ENCODE measurements at places on chromosomes 3 and 15.

DNA sequence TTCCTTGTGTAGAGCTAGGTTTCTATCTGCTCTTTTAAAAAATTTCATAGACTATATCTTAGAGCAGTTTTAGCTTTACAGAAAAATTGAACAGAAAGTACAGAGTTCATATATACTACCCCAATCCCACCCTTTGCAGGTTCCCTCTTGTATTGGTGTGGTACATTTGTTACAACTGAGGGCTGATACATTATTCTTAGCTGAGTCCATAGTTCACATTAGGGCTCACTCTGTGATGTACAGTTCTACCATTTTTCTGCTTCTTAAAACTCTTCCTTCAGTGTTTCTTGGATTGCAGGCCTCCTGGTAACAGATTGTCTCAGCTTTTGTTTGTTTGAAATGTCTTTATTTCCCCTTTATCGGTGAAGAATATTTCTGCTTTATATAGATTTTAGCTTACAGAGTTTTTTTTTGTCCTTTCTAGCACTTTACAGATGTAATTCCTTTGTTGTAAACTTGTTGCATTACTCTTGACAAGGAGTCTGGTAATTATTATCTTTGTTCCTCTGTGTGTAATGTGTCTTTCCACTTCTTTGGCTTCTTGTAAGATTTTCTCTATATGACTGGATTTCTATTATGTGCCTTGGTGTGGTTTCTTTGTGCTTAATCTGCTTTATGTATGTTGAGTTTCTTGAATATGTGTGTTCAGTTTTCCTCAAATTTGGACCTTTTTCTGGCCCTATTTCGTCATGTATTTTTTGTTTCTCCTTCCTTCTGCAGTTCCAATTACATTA lies 25.3 kb downstream of the MEF2A start:
- no peak for DNase-seq

DNA sequence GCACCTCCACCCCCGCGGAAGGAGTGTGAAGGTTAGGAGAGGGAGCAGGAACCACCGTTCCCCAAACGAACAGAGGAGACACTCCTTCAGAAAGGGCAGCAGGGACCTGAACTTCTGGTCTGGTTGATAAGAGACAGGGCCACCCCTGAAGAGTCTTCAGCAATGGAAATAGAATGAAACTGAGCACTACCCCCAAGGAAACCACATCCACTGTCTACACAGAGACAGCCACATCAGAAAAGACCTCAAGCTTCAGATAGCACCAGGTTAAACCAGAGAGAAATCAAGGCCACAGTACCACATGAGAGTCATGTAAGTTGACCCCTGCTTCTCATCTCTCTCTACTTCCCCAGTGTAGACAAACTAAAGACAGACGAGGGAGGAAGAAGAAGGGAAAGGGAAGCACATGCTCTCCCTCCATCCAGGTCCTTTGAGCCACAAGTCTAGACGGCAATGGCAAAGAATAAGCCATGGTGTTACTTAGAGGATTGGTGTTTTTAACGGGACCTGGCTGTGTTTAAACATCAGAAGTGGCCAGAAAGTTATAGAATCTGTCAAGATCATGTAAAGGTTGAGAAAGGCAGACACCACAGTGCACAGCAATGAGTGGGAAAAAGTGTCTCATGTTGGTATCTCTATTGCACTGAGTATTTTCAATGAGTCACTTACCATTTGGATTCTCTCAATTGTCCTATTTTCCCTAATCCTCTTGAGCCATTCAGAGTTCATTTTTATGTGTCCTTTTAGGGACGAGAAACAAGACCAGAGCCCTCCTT lies 31.4 kb upstream of the CTNNB1 start:
- no peak for DNase-seq

DNA sequence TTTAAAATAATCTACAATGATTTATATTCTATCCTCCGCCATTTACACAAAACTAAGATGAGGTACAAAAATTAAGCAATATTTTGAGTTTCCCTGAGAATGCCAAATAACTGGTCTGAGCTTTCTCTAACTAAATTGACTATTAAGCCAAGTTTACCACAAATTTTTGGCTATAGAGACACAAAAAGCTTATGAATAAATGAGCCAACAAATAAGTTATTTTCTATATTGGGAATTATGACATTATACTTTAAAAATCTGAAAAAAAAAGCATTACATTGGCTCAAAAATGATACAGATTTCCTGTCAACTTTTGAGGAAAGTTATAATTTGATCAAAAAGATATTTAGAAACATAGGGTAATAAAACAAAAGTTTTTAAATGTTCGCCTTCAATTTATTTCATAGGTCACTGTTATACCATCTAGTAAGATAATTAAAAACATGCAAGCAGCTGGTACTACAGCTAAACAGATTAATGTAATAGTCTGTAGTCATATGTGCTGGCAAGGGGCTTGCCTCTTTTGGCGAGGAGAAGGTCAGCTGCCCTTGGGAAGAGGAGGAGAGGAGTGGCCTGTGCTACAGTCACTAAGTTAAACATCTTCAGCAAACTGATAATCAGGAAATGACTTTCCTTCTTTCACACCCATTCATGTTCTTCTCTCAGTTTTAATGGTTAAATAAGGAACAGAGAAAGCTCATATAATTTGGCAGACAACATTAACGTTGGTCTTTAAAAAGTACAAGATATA lies 318.5 kb downstream of the TBC1D5 start:
- peak; percentile 52 for DNase-seq

DNA sequence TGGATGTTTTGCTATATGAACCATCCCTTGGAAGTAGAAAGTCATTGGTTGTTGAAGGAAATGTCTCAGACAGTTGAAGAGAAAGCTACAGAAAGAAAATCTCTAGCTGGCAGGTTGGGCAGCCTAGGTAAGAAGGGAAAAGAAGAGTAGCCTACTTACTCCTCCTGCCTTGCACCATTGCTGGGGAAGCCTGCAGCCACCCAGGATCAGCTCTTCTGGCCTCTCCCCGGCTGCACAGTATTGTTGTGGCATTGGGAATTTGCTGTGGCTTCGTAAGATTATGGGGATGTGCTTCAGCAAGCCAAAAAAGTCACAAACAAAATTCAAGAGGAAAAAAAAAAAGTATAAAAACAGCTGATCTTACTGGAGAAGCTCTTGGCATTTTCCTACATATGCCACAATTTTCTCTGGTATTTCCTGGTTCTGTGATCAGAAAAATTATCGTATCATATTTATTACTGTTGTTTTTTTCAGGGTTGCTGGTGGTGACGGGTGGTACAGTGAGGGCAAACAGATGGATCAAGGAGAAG lies 154.2 kb downstream of the TIGIT start:
- no peak for DNase-seq

DNA sequence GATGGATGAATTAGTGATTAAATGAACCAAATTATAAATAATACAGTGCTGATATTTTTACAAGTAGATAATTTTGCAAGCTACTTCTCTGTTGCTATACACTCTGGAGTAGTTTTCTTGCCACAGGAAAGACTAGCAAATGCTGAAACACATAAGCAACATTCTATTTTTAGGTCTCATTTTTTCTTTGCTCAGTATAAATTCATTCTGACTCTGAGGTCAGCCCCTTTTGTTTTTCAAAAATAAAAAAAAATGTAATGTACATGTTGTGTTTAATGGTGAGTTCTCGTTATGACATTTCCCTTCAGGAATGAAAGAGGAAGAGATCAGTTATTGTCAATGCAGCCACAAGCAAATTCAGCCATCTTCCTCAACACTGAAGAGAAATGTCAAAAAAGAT lies 24.9 kb downstream of the GJD2 start:
- no peak for DNase-seq

DNA sequence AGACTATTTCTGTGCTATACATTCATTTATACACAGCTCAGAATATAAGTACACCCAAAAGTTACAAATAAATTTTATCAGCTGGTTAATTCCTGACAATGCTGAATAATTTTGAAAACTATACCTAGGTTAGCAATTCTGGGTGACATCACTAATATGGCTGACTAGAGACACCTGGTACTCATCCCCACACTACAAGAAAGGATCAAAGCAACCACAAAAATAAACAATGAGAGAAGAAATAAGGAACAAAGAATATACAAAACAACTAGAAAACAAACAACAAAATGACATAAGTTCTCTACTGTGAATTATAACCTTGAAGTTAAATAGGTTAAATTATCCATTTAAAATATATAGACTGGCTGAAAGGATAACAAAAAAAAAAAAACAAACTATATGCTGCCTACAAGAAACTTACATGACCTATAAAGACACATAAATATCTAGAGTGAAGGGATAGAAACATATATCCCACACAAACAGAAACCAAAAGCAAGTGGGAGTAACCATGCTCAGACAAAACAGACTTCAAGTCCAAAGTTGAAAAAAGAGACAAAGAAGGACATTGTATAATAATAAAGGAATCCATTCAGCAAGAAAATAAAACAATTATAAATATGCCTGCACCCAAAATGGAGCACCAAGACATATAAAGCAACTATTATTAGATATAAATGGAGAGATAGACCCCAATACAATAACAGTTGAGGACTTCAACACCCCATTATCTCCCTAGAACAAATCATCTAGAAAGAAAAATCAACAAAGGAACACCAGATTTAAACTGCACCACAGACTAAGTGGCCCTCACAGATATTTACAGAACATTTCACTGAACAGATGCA lies 57.8 kb downstream of the IMPG2 start:
- DNase-seq = no peak

GRCh38 chr3:32303399-32303747 lies 64.9 kb downstream of the CMTM8 start:
- no peak for DNase-seq

DNA sequence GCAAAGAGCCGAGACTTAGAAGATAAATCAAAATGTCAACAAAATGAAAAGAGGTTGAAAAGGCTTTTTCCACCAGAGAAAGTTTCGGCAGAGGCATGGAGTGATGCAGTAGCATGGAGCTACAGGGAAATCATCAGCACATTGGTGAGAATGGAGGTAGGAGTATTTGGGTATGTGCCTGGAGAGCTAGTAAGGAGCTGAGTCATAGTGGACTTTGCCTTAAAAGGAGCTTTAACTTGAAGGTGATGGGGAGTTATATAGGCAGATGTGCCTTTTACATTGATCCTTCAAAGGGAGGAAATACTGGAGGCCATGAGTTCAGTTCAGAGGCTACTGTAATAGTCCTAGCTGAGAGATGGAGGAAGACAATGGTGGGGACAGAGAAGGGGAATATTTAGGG lies 44.3 kb downstream of the IL5RA start:
- no peak for DNase-seq

DNA sequence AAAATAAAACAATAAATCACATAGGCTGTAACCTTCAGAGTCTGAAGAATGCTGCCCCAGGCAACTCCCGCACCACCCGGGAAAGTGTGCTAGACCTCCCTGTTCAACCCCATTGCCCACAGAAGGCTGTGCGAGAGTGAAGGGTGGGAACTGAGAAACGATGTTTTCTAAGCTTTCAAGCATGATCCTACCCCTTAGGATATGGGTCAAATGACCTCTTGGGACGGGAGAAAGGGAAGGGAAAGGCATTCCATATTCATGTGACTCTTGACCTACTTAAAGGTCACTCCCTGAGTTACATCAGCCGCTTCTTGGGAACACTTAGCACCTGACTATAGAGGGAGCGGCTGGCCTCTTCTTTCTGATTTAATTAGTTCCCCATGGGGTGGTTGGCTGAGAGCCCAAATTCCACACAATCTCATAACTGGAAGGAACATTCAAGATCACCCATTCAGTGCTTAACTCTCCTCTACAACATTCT lies 114.7 kb upstream of the SLC24A5 start:
- DNase-seq = no peak

DNA sequence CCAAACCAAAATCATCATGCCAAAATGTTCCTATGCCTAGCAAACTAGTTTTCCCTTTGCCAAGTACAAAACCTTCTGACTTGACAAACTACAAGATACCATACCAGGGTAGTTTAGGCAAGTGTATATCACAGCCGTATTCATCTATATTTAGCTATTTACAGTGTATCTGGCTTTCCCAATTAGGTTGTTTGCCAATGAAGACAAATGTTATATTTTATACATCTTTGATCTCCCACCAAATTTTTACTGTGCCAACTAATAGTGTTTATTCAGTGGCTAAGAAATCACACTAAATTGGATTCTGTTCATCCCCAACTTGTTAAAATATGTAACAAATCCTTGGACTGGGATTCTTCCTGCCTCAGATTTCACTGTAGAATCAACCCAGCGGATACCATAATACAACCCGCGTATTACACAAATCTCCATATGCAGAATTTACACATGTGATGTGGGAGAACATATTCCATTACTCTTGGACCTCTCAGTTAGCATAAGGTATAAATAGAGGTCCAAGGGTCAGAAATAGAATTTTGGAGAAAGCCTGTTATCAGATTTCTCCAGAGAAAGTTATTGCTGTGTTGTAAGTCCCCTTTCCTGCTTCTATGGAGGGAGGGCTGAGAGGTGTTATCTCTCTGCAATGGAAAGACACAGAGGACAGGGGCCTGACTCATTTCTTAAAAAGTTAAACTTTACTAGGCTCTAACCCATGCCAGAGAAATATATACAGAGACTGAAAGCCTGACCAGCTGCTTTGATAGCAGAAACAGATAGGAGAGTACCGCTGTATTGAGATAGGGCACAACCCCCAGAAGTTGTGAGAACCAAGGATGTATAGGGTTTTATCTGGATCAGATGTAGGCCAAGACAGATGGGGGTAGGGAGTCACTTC lies 467.0 kb downstream of the FGF12 start:
- no peak for DNase-seq

DNA sequence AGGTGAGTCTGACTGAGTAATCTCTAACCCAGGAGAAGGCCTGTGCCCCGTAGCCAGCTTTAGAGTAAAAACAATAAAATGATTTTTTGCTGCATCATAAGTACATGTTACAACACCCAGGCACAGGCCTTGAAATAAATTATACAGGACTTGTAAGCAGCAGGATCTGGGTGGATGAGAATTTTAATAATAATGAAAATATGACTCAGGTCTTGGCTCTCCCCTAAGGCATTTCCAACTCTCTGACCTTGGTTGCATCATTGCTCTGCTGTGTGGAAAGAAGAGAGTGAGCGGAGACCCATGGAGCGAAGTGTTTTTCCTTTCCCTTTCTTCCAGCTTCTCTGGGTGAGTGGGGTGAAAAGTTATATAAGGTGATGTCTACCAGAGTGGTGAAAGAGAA lies 44.6 kb downstream of the EOMES start:
- peak; percentile 86 for DNase-seq

GRCh38 chr3:128280481-128281052 lies 127.3 kb downstream of the EEFSEC start:
- no peak for DNase-seq

DNA sequence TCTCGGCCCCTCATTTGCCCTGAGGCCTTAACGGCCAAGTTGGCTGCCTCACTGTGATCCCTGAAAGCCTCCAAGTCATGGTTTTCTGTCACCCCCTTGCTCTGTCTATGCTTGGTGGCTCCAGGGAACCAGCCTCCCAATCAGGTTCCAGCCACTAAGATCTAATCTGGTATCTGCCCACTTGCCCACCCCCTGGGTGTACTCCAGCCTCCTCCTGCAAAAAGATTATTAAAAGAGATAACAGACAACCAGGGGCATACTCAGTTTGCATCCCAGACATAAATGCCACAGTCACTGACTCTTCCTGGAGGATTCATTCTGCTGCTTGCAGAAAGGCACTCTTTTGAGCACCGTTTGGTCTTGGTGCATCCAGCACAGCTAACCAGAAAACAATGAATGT lies 103.9 kb downstream of the NTRK3 start:
- no peak for DNase-seq

- DNase-seq = peak; percentile 90
These were observed 11.6 kb downstream of the PSMD6 start for GRCh38 chr3:64011685-64012084.

GRCh38 chr3:34683851-34684250 lies 885.4 kb downstream of the PDCD6IP start:
- peak; percentile 74 for DNase-seq
